ENCODE measurements at places on chromosomes 7 and 10.

- no peak for DNase-seq
Observed at GRCh38 chr7:32025381-32026082, 44.7 kb downstream of the PDE1C start.

GRCh38 chr10:70162892-70163201 lies 7.5 kb downstream of the SAR1A start:
- DNase-seq: no peak

DNA sequence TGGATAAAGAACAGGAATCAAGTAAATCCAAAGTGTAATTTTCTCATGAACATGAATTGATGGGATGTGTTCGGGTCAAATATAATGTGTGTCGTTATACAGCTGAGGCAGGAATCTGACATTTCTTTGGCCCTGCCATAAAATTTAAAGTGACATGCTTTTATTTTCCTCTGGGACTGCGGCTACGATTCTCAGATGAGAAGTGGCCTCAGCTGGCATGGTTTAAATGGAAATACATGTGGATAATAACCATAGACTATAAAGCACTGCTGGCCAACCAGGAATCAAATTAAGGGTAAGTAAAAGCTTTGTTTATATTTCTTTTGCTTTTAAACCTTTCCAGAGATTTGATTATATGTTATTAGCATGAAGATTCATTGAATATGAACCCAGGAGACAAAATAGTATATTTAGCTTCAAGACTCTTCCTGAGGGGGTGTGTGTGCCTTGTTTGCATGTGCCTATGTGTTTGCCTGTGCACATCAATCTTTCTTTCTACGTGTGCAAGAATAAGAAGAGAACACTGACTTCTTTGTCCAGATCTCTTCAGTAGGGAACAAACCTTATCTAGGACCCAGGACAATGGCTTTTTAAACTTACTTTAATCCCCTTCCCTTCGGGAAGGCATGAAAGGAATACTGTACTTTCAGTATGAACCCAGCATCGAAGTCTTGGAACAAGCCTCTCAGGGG lies 629.0 kb upstream of the PFKP start:
- no peak for DNase-seq

GRCh38 chr10:45557275-45557905 lies 115.2 kb downstream of the ZFAND4 start:
- DNase-seq: no peak

DNA sequence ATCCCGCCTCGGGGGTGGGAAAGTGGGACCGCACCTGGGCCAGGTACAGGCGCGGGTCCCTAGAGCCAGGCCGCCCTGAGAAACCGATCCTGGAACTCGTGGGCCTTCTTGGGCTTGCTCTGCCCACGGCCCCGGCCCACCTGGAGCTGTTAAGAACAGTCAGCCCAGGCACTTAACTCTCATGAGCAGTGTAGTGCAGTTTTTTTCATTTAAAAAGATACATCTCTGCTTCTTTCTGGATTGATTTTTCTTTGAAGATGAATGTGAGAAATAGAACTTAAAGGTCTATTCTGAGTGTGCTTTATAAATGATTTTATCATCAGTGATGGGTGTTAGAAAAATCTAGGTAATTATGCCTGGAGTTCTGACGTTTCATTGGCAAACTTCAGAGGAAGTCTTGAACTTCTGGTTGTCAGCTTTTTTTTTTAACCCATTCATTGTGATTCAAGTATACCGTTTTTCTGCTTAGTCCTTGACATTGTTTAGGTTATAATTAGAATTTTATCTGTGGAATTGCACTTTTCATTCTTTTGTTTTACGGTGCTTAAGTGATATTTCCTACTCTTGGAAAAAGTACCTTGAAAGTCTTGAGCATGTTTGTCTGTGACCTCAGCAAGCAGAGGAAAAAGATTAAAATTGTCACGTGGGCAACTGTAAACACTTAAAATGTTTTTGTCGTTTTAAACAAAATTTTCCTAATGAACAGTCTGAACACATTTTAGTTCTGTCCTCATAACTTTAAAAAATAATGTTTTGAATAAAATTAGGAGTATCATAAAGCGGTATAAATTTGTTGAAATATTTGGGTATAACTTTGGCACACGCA lies 906 bp downstream of the CDK1 start:
- no peak for DNase-seq

DNA sequence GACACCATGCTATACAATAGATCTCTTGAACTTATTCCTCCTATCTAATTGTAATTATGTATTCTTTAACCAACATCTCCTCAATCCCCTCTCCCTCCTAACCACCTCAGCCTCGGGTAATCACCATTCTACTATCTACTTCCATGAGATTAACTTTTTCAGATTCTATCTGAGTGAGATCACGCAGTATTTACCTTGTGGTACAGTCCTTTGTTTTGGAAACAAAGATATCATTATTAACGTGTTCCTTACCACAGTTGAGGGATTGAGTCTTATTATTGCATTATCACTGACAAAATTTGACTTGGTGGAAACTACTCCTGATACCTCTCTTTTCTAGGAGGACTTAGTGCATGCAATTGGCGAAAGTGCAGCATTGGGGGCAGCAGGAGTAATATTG lies 26.0 kb upstream of the HYAL4 start:
- no peak for DNase-seq

GRCh38 chr7:75884476-75884875 lies 5.6 kb downstream of the RHBDD2 start:
- no peak for DNase-seq

DNA sequence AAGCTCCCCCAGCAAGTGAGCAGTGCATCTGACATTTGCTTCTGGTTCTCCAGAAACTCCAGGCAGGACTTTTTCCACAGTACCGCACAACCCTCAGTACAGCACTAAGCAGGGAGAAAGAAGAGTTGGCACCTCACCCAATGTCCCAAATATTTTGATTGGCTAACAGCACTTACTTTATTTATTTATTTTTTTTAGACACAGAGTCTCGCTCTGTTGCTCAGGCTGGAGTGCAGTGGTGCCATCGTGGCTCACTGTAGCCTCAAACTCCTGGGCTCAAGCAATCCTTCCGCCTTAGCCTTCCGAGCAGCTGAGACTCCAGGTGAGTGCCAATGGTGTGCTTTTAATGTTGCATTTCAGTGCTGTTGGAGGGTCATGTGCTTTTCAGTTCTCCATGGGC lies 200.3 kb upstream of the ZMIZ1 start:
- no peak for DNase-seq

GRCh38 chr10:77381750-77382149 lies 255.9 kb downstream of the KCNMA1 start:
- no peak for DNase-seq

GRCh38 chr7:96921231-96921630 lies 84.1 kb upstream of the DLX6 start:
- DNase-seq: no peak

DNA sequence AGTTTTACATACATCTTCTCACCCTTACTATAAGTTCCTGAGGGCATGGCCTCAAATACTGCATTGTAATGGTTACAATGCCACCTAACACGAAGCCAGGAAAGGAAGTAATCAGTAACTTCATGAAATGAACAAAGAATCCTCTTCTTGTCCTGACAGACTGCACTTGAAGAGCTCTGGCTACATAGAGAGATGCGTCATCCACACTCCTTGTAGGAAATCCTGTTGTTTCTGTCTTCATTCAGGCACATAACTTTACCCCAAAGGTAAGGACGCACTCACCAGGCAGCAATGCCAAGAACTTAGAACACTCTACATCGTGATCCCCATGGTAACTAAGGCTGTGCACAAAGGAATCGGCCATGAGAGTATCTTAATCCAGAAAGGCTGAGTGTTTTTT lies 80.3 kb upstream of the ARID5B start:
- no peak for DNase-seq

Data from liver (tissue), 10 donors.